Stimulated activated CD8-positive, alpha-beta memory T cell treated with anti-CD3 and anti-CD28 coated beads, Interleukin-2, amount 100 ng/mL, for 48 hours (primary cell): ENCODE measurements at places on chromosomes 1 and 21.

- no peak for DNase-seq
Measured at GRCh38 chr1:176820391-176821031, 344.0 kb downstream of the ASTN1 start.

DNA sequence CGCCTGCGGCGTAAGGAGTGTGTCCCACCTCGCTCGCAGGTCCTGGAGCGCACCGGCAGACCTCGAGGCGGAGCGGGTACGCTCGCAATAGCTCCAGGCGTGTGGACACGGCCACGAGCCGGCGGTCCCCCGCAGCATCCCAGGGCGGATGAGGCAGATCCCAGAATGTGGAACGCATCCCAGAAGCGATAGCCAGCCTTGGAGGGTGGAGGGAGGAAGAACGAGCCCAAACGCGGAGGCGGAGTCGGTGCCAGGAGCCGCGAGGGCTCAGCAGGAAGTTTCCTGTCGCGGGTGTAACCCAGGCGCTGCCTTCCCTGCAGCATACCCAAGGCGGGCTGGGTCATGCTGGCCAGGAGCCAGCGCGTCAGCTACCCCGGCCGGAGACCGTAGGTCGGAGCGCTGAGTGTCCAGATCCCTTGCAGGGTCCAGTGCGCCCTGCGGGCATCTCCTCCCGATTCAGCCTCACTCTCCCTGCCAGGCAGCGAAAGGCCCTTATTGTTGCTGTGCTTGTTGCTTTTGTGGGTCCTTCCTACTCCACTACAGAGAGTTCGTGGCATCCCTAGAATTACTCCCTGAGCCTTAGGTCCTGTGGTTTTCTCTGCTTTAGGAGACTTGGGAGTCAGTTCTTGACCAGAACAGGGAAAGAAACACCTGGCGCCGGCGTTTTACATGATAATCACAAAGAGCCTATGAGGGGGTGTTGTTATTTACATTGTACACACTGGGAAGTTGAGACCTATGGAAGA lies 27.7 kb downstream of the STYXL2 start:
- no peak for DNase-seq

DNA sequence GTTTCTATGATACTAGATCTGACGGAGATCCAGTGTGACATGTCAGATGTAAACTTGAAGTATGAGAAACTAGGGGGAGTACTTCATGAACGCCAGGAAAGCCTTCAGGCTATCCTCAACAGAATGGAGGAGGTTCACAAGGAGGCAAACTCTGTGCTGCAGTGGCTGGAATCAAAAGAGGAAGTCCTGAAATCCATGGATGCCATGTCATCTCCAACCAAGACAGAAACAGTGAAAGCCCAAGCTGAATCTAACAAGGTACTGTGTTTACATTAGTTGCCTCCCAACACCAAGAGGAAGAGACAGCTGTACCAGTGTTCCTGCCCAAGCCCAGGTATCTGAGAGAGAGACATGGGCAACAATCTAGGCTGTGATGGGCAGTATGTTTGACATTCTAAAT lies 112.2 kb upstream of the BMP8A start:
- DNase-seq, result no peak

- no peak for DNase-seq
Measured at GRCh38 chr21:16037421-16037955, 307.7 kb downstream of the USP25 start.

DNA sequence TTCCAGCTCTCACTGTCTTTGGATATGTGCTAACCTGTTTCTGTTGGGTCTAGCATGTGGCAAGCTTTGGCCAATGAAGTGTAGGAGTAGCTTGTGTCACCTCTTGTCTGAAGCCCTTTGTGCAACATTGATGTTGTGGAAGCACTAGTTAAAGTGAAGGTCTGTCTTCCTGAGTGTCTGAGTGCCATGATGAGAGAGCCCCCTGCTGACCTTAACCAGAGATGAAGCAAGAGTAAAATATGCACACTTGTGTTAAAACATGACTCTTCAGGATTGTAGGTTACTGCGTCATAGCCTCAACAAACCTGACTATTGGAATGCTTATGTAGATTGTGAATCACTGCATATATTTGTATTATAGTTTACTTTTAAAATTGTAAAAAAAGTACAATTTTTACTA lies 103.7 kb downstream of the NCAM2 start:
- no peak for DNase-seq

DNA sequence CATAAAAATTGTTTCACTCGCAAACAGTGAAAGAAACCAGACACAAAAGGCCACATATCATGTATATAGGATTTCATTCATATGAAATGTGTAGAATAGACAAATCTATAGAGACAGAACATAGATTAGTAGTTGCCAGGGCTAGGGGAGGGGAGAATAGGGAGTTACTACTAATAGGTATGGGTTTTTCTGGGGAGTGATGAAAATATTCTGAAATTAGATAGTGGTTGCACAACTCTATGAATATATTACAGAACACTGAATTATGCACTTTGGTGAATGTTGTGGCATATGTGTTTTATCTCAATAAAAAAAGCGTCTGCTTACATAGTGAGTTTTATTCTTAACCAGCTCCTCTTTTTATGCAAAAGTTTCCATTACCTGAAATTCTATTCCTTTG lies 21.6 kb downstream of the SYT14 start:
- no peak for DNase-seq

DNA sequence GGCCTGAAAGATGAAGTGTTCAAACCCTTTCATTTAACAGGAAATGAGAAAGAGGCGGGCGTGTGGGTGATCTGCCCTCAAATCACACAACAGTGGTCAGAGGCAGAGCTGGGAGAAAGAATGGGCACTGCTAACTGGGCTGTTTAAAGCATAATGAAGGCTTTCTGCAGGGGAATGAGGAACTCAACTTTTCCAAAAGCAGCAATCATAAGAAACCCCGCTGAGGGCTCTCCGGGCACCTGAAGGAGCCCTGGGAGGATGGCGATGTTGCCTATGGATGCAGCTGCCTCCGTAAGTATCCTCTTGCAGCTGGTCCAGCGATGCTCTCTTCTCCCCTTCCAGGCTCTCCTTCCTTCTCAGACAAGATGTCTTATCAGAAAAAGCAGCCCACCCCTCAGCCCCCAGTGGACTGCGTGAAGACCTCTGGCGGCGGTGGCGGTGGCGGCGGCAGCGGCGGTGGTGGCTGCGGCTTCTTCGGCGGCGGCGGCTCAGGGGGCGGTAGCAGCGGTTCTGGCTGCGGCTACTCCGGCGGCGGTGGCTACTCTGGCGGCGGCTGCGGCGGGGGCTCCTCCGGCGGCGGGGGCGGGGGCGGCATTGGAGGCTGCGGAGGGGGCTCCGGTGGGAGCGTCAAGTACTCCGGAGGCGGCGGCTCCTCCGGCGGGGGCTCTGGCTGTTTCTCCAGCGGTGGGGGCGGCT lies 1.2 kb downstream of the LORICRIN start:
- DNase-seq, result peak; percentile 2

- no peak for DNase-seq
Measured at GRCh38 chr1:180816132-180816531, 96.6 kb upstream of the KIAA1614 start.

DNA sequence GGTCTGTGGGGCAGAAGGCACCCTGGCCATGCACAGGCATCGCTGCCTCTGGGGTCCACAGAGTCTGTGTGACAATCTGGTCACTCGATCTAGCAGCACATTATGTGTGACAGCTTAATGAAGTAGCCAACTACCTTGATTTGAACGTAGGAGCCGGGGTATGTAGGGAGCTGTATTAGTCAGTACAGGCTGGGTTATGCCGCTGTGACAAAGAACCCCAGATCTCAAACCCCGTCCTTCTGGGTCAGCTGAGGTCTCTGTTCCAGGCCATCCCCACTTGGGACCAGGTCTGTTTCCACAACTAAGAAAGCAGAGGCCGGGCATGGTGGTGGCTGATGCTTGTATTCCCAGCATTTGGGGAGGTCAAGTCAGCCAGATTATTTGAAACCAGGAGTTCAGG lies 8.3 kb upstream of the ATAD3B start:
- DNase-seq, result no peak

- DNase-seq, result no peak
Measured at GRCh38 chr1:15703562-15703961, 19.4 kb downstream of the PLEKHM2 start.

GRCh38 chr1:224533517-224533916 lies 82.6 kb upstream of the CNIH3 start:
- DNase-seq, result no peak

DNA sequence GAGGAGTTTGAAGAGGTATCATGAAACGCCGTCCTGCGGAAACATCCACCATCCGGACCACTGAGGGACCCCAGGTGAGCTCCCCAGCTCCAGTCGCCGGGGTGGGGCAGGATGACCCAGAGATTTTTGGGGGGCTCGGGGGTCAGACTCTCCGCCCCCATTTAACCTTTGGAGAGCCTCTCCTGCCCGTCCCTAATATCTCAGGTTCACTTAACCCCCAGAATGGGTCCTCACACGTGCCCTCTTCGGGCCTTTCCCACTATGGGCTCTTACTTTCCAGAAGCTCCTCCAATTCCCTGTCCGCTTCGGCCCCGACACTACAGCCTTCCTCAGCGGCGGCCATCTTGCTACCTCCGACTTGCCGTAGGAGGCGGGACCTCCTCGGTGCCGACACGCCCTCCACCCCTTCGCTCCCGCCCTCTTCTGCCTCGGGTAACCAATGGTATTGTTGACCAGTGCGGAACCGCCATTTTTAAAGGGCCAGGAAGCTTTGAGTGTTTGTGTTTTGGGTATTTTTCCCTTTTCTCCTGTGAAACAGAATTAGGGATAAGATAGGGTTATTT lies at the start of gene PEX19:
Gene PEX19 (minus strand): TSS at position 352 of the 563 bp plus-strand sequence. CDS start 9 bp downstream, at position 343.
- peak; percentile 91 for DNase-seq

DNA sequence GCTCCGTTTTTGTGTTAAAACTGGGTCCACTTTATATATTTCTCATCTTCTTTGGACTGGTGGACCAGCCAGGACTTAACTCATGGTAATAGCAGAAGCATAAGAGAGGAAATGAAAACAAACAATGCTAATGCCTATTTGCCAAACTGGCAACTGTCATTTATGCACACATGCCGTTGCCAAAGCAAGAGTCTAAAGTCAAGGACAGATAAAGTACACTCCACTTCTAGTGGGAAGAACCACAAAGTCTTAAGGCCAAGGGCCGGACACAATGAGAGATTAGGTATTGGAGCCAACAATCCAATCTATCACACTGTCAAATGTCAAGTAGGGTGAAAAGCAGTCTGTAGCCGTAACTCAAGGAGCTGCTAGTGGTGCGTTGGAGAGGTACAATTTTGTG lies 157.7 kb downstream of the LYPLAL1 start:
- no peak for DNase-seq

DNA sequence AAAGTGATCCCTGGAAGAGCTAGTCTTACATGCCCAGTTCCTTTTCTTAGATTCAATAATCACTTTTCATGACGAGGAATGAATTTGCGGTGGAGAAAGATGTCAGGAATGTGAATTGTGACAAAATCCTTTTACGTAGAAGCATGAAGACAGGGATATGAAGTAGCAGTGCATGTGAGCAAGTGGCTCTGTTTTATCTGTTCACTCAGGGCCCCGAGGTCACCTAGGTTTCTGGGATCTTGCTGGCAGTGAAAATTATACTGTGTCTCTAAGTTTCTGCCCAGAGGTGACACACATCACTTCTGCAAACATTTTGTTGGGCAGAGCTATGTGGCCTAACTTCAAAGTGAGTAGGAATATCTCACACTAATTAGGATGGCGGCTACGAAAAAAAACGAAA lies 79.3 kb downstream of the USP25 start:
- no peak for DNase-seq

- DNase-seq, result no peak
Measured at GRCh38 chr1:224502459-224503160, 68.0 kb upstream of the WDR26 start.

DNA sequence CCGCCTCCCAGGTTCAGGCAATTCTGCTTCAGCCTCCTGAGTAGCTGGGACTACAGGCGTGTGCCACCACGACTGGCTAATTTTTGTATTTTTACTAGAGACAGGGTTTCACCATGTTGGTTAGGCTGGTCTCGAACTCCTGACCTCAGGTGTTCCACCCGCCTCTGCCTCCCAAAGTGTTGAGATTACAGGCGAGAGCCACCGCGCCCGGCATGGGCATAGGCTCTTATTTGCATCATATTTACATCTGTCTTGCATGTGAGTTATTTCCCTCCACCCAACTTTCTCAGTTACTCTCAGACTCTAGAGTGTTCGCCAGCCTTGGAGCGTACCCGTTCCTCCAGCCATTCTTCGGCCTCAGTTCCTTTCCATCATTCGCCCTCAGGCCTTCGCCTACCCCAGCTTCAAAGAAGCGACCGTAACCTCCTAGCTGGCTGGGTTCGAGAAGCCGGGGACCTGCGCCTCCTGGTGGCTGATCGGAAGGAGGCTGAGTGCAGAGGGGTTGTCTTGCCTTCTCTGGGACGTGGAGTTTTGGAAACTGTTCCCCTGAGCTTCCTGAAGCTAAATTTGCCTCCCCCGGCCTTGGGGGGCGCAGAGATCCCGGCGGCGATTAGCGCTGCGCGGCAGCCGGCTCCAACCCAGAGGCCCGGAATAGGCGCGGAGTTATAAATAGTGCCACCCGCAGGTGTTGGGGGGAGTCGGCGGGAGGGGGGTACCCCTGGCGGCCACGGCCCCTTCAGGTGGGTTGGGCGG lies 3.6 kb upstream of the ZBTB7B start:
- peak; percentile 81 for DNase-seq

GRCh38 chr1:17350928-17351446 lies 21.0 kb upstream of the PADI6 start:
- DNase-seq, result no peak

DNA sequence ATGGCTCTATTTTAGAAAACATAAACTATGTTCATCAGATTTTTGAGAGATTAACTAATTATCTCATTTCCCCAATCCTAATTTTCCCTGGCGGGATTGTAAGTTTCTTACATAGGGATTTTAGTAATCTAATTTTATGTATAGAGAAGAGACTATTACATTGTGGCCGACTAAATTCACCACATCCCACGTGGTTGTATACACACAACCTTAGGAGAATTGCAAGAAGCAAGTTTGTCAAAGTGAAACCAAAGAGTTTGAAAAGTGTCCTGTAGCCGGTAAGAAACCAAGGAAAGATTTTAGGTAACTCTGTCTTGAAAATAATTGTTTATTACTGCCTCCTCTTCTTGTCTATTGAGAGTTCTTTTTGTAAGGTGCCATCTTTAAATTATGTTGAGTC lies 550.6 kb downstream of the LTN1 start:
- no peak for DNase-seq

DNA sequence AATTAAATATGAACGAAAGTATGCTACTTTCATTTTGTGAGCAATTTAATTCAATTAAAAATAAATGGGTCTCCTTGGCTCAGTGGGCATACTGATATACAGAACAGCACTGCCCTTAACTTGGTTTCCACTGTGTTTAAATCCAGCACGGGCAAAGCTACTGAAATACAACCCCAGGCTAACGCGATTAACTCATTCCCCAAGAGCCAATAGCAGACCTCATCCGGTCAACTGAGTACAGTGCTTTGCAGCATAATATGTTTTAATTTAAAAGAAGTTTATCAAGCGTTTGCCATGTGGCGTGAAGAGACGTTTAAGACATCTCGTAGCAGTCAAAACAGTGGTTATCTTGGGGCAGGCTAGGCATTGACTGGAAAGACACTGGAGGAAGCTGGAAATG lies 118.6 kb downstream of the PROX1 start:
- no peak for DNase-seq

- DNase-seq, result no peak
Measured at GRCh38 chr21:26194326-26194725, 23.8 kb upstream of the APP start.
